Ovary (tissue), 10 donors: ENCODE measurements at places on chromosomes 2 and 18. TPM values are rescaled to one million over a fixed set of nuclear protein-coding genes. Genes with fewer than 3 reads are reported as not detected.

FBXO15 gene
- total RNA-seq: 1.3 TPM

- no peak for DNase-seq
- H3K27ac ChIP-seq: no peak overlapping the region
- H3K36me3 ChIP-seq: no peaks in the 10 kb centered on the region
- H3K4me3 ChIP-seq: no peak overlapping the region
These were observed 12.7 kb upstream of the NFU1 start for GRCh38 chr2:69449906-69450305.

DNA sequence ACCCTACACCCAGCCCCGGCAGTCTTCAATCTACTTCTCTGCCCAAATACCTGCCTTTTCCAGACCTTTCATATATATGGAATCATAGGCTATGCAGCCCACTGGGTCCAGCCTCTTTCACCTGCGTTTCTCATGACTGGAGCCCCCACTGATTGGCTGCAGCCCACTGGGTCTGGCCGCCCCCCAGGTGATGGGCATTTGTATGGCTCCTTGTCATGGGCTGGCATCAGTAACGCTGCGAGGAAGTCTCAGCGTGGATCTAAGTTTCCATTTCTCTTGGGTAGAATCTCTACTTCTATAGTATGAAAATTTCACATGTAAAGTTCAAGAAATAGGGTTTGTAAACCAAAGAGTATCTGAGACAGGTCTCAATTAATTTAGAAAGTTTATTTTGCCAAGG is 281.9 kb downstream of the NDUFA10 start:
- DNase-seq: no peak
- H3K4me1 ChIP-seq: no peaks in the 10 kb centered on the region
- no peak overlapping the region for H3K4me3 ChIP-seq
- H3K27ac ChIP-seq: no peak overlapping the region
- no peaks in the 10 kb centered on the region for H3K36me3 ChIP-seq
- no peaks in the 10 kb centered on the region for H3K27me3 ChIP-seq

DNA sequence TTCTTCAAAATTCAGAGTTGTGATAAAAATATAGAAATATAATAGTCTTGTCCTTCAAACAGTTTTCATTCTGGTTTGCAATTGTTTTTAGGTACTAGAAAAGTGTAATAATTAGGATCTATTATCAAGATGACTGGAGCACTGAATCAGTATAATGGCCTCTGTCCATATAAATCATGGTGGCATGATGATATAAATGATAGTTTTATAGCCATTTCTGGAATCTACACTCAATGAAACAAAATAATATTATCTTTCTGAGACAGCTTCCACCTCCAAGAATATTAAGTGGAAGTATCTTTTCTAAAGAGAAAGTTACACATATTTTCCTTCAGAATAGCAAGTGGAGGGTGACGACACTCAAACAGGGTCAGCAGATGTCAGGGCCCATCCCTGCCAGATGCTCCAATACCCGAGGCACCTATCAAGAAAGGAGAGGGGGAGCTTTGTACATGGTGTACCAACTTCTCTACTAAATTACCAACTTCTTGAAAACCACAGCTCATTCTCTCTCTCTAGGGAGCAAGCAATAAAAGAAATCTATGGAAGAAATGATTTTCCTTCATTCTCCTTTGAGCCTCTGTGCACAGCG is 882.7 kb upstream of the CHAC2 start:
- no peak for DNase-seq
- H3K27me3 ChIP-seq: no peaks in the 10 kb centered on the region

- H3K27me3 ChIP-seq: no peaks in the 10 kb centered on the region
- H3K4me1 ChIP-seq: peaks cover 2% of the 10 kb centered on the region
- no peak for DNase-seq
- no peaks in the 10 kb centered on the region for H3K36me3 ChIP-seq
These were observed 33.4 kb downstream of the GAREM1 start for GRCh38 chr18:32437100-32437834.

GRCh38 chr2:236674646-236675045 is 105.0 kb downstream of the ACKR3 start:
- no peak for DNase-seq
- no peaks in the 10 kb centered on the region for H3K36me3 ChIP-seq
- no peak overlapping the region for H3K4me3 ChIP-seq
- no peak overlapping the region for H3K27ac ChIP-seq
- no peaks in the 10 kb centered on the region for H3K27me3 ChIP-seq
- H3K4me1 ChIP-seq: no peaks in the 10 kb centered on the region

DNA sequence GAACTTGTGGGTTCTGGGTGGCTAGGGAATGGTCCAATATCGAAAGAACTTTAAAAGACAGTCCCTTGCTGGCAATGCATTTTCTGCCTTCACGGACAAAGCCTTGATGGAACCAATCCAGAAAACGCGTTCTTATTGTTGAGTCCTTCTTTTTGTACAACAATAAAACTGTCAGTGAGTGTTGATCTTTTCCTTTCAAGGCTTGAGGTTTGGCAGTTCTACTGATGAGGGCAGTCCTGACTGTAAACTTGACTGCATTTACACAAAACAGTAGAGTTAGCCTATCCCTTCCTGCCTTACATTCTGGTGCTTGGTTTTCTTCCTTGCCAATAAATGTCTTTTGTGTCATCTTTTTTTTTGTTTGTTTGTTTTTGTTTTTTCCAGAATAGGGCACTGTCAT is 2.5 kb upstream of the UGT1A7 start:
- no peaks in the 10 kb centered on the region for H3K4me1 ChIP-seq
- no peak for DNase-seq
- no peaks in the 10 kb centered on the region for H3K27me3 ChIP-seq
- no peak overlapping the region for H3K4me3 ChIP-seq
- no peaks in the 10 kb centered on the region for H3K36me3 ChIP-seq
- no peak overlapping the region for H3K27ac ChIP-seq

GRCh38 chr2:18456026-18456425 is 104.4 kb downstream of the RDH14 start:
- no peak overlapping the region for H3K4me3 ChIP-seq
- no peaks in the 10 kb centered on the region for H3K36me3 ChIP-seq
- H3K27ac ChIP-seq: no peak overlapping the region

DNA sequence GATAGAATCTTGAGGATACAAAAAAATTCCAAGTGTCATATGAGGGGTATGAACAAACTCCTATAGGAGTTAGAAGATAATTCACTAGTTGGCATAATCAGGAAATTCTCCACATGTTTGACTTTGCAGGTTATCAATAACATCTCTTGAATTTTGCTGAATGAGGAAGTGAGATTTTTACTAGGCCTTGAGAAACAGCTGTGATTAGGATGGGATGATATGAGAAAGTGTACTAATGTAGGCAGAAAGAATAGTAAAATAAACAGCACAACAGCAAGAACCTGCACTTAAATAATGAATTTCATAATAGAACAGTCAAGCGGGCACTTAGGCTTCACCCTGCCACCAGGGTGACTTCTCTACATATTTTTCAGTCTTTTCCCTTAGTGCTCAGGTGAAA is 570.8 kb upstream of the CRIM1 start:
- H3K4me1 ChIP-seq: no peaks in the 10 kb centered on the region
- H3K36me3 ChIP-seq: no peaks in the 10 kb centered on the region
- no peak overlapping the region for H3K4me3 ChIP-seq
- DNase-seq: no peak
- no peaks in the 10 kb centered on the region for H3K27me3 ChIP-seq
- H3K27ac ChIP-seq: no peak overlapping the region

DNA sequence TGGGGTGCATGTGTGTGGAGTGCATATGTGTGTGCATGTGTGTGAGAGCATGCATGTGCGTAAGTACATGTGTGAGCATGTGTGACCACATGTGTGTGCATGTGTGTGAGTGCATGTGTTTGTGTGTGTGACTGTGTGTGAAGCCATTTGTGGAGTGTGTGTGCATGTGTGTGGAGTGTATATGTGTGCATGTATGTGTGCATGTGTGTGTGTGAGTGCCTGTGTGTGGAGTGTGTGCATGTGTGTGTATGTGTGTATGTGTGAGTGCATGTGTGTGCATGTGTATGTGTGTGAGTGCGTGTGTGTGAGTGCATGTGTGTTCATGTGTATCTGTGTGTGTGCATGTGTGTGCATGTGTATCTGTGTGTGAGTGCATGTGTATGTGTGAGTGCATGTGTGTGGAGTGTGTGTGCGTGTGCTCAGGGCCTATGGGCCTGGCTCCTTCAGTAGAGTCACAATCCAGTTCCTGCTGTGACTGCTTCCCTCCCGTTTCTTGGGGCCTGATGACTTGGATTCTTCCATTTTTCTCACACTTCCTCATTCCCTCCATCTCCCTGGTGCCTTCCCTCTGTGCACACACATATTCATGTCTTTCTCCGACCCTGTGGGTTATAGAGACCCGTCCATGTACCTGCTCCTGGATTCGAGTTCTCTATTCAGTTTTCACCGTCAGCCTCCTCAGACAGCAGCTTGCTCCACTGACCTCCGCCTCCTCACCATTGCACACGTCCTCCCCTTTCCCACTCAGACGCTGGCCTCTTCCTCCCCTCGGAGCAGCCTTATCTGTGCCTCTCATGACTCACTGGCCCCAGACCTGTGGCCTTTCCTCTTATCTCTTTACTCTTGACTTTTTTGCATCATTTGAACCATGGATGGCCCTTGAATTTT is 25.2 kb downstream of the TOGARAM2 start:
- H3K27ac ChIP-seq: no peak overlapping the region
- no peak for DNase-seq
- peaks cover 6% of the 10 kb centered on the region for H3K4me1 ChIP-seq
- H3K4me3 ChIP-seq: no peak overlapping the region
- no peaks in the 10 kb centered on the region for H3K27me3 ChIP-seq

GRCh38 chr2:160367887-160368286 is 125.7 kb downstream of the RBMS1 start:
- peaks cover 44% of the 10 kb centered on the region for H3K4me1 ChIP-seq
- no peak for DNase-seq
- H3K27ac ChIP-seq: no peak overlapping the region
- no peaks in the 10 kb centered on the region for H3K36me3 ChIP-seq
